NCI-H748 treated with DMSO at 0.1 percent for 48 hours (cell line): ENCODE measurements at places on chromosomes 1 and 21.

- DNase-seq: no peak
These were observed 6.0 kb downstream of the TRNP1 start for GRCh38 chr1:26999440-26999987.

DNA sequence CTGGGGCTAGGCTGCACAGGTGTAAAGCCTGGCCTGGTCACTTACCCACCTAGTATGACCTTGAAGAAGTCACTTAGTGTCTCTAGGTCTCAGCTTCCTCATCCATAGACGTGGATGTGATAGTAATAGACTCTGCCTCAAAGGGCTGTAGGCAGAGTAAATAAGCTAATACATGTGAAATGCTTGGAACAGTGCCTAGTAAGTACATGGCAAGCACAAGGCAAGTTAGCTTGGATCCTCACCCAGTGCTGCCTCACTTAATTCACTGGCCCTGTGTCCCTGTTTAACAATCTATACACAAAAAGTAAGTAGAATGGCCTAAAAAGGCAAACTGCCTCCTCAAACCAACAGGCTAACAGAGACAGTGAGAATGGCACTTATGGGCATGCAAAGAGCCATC, 167.8 kb downstream of the PIGK start:
- DNase-seq: no peak

- DNase-seq: no peak
These were observed 408.1 kb upstream of the VAMP3 start for GRCh38 chr1:7362947-7363346.

- DNase-seq: no peak
These were observed 17.1 kb downstream of the MTOR start for GRCh38 chr1:11245248-11245647.

GRCh38 chr1:35544976-35545375, 12.2 kb downstream of the KIAA0319L start:
- DNase-seq: no peak

GRCh38 chr1:24961961-24962861, 32.1 kb upstream of the RUNX3 start:
- DNase-seq: no peak

- peak; percentile 24 for DNase-seq
These were observed 14.2 kb upstream of the TENT5B start for GRCh38 chr1:27026621-27027574.

GRCh38 chr1:186500804-186501203, 39.9 kb upstream of the PDC start:
- DNase-seq: no peak

DNA sequence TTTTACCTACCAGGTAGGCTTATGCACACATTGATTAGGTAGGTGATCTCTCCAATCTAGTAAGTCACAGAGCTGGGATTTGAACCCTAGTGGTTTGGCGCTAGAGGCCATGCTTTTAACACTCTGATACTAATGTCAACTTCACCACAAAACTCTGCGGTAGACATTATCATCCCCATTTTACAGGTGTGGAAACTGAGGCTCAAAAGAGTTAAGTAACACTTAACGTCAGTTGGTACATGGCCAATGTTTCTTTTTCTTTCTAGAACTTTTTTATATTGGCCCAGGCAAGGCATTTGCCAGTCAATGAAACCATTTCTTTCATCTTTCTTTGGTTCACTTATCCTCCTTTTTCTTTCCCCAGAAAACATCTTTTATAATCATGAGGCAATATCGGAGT, 95.9 kb upstream of the KIF26B start:
- DNase-seq: no peak

GRCh38 chr1:78318011-78318410, 172.8 kb upstream of the PTGFR start:
- no peak for DNase-seq

DNA sequence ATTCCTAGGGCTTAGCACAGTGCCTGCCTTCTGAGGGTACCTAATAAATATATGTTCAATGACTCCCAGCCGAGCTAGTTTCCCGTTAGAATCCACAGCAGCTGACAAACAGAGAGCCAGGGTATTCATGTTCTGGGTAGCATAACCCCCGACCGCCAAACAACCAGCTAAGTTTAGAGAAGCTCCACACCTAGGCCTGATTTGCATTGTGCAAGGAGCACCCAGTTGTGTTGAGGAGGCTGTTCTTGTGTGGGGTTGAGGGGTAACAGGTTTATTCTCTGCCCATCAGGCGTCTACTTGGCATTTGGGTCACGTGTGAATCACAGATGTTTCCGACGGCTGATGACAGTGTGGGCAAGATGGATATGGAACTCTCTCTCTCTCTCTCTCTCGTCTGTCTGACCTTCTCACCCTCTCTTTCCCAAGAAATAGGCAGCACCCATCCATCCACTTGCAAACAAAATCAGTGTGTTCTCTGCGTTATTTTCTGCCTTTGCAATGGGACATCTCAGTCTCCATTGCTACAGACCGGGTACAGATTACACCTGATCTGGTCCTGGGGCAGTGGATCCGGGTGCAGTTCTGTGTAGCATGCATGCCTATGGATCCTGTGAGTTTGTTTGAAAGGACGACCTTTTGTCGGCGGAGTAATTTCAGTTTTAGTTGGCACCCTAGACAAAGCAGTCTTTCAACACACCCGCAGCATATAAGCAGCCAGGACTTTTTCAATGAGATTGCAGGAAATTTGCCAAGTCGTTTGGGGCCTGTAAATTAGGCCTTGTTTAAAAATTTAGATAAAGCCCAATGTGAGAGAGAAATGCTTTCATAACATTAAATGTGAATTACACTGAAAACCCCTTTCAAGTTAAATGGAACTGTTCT, 29.4 kb downstream of the KAZN start:
- no peak for DNase-seq

- DNase-seq: no peak
These were observed 15.6 kb upstream of the RUNX3 start for GRCh38 chr1:24945354-24946326.

DNA sequence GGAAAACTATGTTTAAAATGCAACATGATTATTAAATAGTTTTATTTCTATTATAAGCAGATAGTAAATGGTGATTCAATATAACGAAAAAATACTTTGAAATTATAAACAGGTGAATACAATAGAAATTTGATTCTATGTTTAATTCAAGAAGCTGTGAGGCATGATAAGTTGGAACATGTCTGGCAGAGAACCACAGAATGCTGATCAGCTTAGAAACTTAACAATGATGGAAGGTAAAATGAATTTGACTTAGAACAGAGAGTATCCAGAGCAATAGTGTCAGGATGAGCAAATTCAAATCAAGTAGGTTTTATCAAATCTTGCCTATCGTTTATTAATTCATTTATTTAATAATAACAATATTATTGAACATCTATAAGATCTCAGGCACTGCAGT, 83.4 kb upstream of the ADGRL4 start:
- no peak for DNase-seq

DNA sequence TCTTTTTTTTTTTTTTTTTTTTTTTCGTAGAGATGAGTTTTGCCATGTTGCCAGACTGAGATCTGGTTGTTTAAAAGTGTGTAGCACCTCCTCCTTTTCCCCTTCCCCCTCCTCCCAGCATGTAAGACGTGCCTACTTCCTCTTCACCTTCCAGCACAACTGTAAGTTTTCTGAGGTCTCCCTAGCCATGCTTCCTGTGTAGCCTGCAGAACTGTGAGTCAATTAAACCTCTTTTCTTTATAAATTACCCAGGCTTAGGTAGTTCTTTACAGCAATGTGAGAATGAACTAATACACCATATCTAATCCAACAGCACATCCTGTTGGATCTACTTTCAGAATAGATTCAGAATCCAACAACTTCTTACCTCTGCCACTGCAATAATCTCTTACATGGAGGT, 111.1 kb downstream of the CLIC6 start:
- no peak for DNase-seq

DNA sequence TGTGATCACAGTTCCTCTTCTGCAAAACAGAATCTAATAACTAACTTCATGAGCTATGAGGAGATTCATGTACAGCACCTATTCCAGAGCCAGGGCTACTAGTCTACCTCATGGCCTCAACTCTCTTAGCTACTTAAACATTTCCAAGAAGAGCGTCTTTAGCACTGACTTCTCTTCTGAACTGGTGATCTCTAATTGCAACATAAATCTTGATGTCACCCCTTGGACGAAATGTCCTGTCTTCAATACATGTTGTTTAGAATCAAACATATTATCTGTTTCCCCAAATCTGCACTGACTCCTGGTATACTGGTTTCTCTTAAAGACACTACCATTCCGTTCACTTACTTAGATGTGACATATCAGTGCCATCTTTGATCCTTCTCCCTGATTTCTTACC, 88.2 kb downstream of the GRIK1 start:
- DNase-seq: no peak

DNA sequence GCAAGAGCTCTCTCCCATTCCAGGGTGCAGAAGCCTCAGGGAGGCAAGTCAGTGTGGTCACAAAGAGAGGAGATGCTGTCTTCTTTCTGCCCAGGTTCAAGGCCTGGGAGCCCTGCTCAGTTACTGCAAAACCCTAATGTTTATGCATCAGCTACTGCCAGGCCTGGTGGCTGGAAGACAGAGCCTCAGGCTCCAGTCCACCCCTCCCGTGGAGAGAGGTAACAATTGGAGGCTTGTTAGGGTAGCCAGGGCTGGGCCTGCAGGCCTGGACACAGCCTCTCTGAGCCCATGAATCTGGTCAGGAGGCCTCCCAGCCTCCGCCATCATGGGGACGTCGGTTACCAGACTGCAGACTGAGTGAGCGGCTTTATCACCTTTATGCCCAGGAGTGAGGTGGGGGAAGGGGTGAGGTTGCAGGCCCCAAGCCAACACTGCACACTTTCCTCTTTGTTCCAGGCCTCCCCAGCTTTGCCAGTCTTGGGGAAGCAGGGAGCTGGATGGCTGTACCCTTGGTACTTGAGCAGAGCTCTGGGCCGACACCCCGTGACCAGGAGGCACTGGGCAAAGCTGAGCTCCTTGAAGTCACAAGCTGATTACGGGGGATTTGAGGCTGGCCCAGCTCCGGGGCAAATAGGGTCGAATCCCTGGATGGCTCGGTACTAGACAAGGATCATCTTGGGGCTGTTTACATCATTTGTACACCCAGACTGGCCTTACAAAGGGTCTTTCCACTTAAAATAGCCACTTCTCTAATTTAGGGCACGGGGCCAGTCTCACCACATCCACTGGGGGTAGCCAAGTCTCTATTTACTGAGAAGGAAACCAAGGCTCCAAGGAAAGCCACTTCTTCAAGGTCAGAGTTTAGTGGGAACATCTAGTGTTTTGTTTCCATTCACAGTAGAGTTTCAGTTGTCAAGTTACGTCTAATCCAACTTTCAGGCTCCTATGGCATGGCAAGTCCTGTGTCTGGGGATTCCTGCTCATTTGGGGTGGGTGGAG, 5.2 kb downstream of the SLC2A1 start:
- no peak for DNase-seq

DNA sequence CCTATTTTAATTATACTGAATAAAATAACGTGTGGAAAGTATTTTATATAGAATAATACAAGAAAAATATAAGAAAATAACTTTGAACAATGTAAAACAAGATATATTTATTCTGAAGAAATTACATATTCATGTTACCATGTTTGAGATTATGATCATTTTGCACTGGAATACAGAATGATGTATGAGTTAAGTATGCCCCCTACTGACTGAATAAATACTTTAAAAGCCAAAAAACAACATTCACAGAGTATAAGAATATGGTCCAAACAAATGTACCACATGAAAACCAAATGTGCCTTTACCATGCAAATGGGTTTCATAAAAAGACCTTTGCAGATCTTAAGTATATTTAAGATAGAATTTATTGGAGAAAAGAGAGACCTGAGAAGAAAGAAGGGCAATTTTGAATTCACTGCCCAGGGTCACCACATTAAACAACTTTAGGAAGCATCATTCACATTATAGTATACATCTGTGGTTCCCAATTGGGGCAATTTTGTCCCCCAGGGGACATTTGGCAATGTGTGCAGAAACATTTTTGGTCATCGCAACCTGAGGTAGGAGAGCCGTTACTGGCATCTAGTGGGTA, 136.6 kb upstream of the GFI1 start:
- no peak for DNase-seq

- no peak for DNase-seq
These were observed 7.5 kb downstream of the PPP1R12B start for GRCh38 chr1:202355944-202356553.

- DNase-seq: no peak
These were observed 60.4 kb upstream of the GORAB start for GRCh38 chr1:170471398-170472053.

DNA sequence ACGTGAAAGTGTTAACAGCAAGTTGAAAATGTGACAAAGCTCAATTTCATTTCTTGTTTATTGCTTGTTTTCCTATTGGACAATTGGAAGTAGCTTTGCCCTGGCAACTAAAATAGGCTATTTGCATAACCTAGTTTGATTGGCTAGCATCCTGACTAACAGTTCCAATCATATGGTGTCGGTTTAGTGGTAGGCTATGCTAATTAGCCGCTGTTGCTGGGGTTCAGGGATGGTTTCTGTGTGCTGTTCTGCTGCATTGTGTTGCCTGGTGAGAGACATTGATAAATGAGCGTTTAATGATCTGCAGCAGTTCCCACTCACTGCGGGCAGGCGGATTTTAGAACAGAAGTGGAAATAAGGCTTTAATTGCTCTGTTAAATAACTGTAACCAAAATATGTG, 68.5 kb downstream of the DYRK1A start:
- DNase-seq: peak; percentile 93

- no peak for DNase-seq
These were observed 32.5 kb upstream of the HMCN1 start for GRCh38 chr1:185701650-185702049.

DNA sequence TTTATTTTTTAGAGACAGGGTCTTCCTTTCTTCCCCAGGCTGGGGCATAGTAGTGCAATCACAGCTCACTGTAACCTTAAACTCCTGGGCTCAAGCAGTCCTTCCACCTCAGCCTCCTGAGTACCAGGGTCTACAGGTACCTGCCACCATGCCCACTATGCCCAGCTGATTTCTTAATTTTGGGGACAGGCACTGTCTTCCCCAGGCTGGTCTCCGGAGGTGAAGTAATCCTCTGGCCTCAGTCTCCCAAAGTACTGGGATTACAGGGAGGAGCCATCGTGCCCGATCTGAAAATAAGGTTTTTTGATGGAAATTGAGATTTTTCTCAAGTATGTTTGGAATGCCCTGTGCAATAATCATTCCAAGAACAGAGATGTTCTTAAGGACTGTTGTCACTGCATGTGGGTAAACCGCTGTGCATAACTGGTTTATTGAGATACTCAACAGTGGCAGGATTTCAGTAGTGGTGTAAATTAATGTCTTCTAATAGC, 934 bp upstream of the MSH4 start:
- DNase-seq: no peak

DNA sequence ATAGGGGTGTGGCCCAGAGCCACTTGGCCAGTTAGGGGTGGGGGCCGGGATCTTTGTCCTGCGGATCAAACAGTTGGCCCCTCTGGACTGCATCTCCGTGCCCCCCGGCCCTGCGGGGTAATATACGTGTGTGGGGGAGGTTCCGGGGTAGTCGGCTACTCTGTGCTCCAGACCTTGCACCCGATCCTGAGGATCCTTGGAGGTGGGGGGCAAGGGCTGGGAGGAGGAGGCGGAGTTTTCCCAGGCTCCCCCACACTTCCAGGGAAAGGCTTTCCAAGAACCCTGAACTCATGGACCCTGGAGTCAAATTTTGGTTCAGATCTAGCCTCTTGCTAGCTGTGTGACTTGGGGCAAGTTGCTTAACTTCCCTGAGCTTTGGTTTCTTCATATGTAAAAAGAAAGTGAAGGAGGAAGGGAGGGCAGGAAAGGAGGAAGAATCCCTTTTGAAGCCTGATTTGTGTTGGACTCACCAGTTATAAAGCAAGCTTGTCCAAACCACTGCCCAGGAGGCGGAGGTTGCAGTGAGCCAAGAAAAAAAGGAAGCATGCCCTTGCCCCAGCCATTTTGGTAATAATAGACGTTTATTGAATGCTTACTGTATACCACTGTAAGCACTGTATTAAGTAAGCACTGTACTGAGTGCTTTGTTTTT, 686 bp downstream of the MIIP start:
- no peak for DNase-seq

- DNase-seq: peak; percentile 44
These were observed 758 bp downstream of the RAD54L start for GRCh38 chr1:46248122-46248920.
